ENCODE measurements at places on chromosomes 1 and 21.

DNA sequence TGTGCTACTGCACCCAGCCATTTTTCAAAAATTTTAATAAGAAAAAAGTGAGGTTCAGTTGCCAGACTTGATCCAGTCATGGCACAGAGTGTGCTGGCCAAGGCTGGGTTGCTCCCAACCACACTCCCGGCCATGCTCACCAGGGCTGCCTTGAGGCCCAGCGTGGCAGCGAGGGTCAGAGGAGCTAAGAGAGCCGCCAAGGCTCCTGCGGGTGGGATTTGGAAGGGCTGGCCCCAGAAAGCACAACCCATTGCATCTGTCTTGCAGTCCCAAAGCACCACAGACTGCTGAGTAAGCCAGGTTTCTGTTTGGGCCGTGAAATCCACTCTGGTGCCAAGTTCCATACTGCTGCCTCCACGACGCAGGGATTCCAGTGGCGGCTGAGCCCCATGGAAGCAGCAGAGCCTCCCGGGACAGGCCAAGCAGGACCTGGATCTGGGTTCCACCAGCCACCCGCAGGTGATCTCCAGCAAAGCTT is 22.6 kb downstream of the ZBTB17 start:
- DNase-seq, result peak; percentile 60

- DNase-seq, result peak; percentile 28
Observed at GRCh38 chr1:155598842-155599331, 11.1 kb upstream of the MSTO1 start.

GRCh38 chr1:16614361-16615252 is 1.2 kb upstream of the NBPF1 start:
- DNase-seq, result peak; percentile 38

GRCh38 chr1:12654657-12655056 is 10.8 kb downstream of the AADACL4 start:
- DNase-seq, result no peak

GRCh38 chr1:12180315-12180714 is 13.5 kb downstream of the TNFRSF1B start:
- DNase-seq, result peak; percentile 77

- no peak for DNase-seq
Observed at GRCh38 chr21:42377211-42377950, 11.0 kb upstream of the TFF1 start.

DNA sequence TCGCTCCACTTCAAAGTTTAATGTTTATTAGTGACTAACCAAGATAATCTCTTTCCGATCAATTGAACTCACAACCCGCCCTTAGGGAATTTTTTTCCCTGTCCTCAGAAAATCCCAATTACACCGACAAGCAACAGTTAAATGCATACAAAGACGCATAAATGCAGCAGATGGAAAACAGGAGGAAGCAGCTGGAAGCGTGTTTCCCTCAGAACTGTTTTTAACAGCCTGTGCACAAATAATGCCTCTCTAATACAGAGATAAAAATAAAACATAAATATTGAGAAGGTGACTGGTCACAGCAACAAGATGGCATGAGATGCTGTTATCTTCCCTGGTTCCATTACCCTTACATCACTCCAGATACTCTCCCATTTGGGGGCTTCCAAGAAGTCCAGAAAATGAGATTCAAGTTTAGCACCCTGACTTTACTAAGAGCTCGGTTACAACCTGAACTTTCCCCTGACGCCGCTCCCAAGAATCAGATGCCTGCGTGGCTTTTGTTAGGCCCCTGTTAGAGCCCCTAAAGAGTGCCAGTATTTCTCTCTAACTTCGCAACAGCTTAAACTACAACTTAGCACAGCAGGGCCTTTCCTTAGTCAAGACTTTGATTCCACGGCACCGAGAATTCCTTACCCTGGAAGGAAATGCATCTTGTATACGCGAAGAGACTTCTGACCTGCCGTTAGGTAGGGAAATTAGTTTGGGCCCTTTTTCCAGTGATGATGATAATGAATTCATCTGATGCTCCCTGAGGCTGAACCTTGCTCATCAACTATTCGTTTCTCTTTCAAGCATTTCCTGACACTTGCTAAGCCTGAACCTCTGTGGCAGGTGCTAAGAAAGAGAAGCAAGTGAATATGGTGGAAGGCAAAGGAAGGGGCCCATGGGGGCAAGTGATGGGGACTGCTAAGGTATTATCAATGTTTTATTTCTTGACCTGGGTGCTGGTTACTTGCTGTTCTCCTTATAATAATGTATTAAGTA is 137.7 kb upstream of the SMYD2 start:
- no peak for DNase-seq

DNA sequence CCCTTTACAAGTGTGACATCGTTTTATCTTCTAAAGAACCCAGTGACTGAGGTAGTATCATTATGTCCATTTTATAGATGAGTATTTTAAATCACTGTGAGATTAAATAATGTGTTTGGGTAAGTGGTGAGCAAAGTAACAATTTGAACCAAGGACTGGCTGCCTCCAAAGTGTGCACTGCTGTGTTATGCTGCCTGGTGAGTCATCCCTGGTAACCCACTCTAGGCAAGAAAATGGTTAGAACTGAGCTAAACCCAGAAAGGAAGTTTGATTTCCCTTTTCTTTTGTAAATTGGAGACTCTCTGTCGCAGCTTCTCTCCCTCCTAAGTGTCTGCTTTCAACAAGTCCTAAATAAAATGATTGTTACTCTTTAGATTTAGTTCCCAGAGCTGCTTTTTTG is 342.8 kb upstream of the KAZN start:
- peak; percentile 28 for DNase-seq

- peak; percentile 88 for DNase-seq
Observed at GRCh38 chr1:61056573-61057439, 25.6 kb upstream of the NFIA start.

DNA sequence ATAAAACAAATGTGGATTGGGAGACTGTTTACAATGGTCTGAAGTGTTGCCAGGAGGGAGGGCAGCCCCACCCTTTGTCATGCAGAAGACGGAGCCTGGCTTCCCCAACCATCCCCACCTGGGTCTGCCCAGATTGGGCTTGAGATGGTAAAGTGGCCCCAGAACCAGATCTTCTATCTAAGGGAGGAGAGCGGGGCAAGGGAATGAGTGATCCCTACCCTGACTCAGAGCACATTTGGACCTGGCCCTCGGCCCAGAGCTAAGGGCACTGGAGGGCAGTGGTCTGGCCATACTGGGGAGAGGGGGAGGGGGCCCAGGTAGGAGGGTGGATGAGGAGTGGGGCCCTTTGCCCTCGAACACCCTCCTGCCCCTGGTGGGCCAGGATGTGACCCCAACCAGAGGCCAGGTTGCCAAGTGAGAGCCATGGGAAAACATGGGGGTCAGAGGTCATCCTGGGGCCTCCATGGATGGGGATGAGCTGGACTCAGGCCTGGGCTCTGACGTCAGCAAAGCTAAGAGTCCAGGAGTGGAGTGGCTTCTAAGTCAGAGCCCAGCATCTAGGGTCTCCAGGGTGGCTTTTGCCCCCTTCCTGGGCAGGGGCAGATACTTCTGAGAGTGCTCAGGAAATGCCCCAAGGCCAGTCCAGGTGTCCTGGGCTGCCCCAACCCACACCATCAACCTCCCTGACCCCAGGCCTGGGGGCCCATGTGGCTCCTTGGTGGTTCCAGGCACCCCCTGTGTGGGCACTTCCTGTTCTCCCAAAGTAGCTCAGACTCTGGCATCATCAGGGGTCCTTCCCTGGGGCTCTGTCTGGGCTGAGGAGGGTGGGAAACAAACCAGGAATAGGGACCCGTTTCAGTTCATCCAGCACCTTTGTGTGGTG is 1.6 kb upstream of the LEFTY1 start:
- DNase-seq, result no peak

DNA sequence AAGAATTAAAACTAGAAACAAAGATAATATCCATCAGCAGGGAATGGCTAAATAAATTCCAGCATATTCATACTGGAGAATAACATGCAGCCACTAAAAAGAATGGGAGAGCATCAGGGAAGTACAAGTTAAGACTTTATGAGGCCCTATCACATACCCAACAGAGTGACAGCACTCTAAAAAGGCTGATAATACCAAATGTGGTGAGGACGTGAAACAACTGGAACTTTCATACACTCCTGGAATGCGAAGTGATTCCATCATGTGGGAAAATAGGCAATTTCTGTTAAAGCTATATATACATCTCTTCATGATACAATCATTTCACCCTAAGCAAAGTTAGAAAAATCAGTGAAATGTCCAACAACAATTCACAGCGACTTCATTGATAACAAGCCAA is 42.6 kb downstream of the COL6A1 start:
- no peak for DNase-seq

DNA sequence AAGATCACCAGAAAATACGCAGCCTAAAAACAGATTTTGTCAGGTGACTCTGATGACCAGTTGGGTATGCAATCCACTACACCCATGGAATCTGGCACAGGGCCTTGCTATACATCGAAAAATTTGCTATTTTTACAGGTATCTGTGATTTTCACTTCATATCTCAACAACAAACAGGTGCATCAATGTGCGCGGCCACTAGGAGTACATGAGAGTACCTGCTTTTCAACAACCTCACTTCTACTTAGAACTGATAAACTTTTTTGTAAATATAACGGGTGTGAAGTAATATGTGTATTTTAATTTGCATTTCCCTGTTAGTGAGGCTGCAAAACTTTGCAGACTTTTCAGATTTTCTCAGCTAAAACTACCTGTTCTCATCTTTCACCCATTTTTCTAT is 80.8 kb downstream of the SLC45A1 start:
- DNase-seq, result no peak

DNA sequence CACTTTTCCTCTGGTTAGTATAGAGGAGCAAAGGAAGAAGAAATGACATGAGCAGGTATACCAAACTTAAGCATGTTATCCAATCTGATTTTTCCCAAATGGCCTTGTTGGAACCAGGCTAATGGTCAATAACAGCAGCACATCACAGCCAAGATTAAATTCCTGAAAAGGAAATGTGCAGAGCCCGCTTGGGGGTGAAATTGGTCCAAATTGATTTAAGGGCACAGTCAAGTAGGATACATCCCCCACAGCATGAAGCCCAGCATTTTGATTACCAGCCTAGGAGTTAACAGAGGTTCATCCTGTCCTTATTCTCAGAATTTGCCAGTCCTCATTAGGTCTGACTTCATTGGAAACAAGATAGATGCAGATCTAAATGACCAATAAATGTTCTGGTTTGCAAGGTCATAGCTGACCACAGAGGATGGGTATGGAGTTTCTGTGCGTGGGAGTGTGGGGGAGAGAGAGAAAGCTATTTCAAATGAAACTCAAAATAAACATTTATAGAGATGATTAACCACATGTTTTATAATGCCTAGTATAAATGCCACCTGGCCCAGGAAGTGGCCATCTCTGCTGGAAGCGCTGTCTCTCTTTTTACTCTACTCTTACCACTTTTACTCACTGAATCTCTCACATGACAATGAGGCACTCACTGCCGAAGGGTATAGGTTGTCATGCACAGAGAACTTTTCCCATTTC is 38.7 kb downstream of the RGS5 start:
- DNase-seq, result no peak

GRCh38 chr1:32881291-32881690 is 5.0 kb upstream of the HPCA start:
- DNase-seq, result no peak

- DNase-seq, result peak; percentile 19
Observed at GRCh38 chr1:187396226-187396625, 567.5 kb downstream of the PLA2G4A start.

DNA sequence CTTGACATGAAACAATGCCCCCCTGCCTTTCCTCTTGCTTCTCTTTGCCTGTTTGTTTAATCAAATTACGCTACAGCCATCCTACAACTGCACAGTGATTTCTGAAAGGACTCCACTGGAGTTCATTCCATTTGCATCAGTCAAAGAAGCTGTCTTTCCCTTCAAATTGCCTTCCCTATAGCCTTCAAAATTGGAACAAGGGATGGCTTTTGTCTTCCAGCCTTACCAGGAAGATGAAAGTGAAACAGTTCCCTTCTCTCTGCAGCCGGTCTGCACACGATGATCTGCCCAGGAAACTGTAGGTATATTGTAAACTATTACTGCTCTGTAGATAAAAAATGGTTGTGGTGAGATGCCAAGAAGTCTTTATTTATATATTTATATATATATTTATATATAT is 65.6 kb upstream of the ETS2 start:
- DNase-seq, result no peak

GRCh38 chr1:110125810-110126209 is 13.6 kb downstream of the UBL4B start:
- DNase-seq, result no peak

- DNase-seq, result no peak
Observed at GRCh38 chr21:41573902-41574690, 66.1 kb upstream of the TMPRSS2 start.

DNA sequence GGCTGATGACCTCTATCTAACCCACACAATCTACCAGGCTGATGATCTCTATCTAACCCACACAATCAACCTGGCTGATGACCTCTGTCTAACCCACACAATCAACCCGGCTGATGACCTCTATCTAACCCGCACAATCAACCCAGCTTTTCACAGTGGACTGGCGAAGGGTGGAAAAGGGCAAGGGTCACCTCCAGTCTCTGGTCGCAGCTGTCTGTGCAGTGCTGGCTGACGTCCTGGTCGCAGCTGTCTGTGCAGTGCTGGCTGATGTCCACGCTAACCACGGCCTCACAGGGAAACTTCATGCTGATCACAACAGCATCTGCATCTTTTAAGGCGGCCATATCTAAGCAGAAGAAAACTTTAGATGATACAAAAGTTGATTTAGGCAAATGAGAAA is 12.2 kb upstream of the CCDC27 start:
- DNase-seq, result no peak

- peak; percentile 50 for DNase-seq
Observed at GRCh38 chr1:112714313-112715263, 544 bp downstream of the PPM1J start.

DNA sequence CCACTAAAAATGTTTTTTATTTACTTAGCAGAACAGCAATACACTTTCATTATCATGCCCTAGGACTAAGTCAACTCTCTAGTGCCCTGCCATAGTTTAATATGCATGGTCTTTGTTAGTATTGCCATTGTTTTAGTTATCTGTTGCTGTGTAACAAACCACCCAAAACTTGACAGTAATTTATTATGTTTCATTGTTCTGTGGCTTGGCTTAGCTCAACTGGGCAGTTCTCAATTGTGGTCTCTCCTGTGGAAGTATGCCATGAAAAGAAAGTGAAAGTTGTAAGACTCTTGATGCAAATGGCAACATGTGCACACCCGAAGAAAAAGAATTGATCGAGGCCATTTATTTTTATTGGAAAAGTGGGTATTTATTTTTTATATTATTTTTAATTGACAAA is 206.3 kb upstream of the KCTD3 start:
- DNase-seq, result no peak

DNA sequence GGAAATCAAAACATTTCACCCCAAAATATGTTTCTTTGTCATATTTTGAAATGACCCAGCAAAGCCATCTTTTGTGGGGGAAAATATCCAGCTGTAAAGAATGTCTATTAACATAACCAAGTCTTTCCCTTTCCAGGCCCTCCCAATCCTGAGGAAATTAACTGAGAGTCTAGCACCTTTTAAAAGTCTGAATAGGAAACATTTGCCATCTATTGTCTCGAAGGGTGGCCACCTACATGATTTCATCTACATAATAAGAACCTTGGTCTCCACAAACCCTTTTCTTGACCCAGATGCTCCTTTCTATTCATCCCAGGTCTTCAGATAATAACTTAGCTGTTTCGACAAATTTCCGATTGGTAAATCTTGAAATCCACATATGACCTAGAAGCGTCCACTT is 5.4 kb upstream of the MT1HL1 start:
- no peak for DNase-seq

Data from femur (tissue), 1 donor.